ENCODE measurements at places on chromosomes 7 and 10.

DNA sequence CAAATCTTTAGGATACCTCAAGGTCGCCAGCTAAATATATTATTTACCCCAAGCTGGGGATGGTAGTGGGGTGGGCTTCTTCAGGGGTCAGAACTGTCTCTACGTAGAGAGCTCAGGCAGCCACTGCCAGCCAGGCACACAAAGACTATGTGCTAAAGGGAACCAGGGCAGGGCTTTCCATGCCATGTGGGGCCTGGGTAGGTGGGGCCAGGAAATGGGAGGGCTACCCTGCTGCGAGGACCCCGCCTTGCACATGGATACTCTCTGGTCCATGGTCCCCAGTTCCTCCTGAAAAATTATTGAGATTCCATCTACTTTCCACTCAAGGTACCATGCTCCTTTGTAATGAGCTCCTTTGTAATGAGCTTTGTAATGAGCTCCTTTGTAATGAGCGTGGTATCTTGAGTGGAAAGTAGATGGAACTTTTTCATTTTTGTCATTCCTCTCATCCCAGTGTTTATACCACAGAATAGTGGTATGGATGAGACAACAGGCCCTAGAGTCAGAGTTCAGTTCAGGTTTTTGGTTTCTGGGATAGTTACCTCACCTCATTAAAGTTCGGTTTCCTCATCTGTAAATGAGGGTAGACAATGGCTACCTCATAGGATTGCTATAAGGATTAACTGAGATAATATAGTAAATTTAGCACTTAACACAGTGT, 5.8 kb downstream of the SYNPO2L start:
- no peak for DNase-seq

DNA sequence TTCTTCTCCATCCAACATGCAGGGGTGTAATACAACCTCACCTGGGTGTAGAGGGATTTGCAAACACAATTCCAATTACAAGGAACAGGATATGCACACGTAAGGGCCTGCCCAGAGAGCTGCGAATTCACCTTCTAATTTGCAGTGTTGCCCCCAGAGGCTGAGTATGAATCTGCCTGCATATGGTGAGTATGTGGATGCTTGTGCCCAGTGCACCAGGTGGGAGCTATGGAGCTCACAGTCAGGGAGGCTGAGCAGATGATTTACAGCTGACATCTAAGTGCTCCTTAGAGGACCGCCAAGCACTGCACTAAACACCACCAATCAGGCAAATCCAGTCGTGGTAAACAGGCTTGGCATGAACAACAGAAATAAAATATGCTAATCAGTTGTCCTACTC, 132.0 kb downstream of the RELN start:
- no peak for DNase-seq

- DNase-seq = no peak
Observed at GRCh38 chr10:126052171-126052570, 155.8 kb downstream of the FANK1 start.

DNA sequence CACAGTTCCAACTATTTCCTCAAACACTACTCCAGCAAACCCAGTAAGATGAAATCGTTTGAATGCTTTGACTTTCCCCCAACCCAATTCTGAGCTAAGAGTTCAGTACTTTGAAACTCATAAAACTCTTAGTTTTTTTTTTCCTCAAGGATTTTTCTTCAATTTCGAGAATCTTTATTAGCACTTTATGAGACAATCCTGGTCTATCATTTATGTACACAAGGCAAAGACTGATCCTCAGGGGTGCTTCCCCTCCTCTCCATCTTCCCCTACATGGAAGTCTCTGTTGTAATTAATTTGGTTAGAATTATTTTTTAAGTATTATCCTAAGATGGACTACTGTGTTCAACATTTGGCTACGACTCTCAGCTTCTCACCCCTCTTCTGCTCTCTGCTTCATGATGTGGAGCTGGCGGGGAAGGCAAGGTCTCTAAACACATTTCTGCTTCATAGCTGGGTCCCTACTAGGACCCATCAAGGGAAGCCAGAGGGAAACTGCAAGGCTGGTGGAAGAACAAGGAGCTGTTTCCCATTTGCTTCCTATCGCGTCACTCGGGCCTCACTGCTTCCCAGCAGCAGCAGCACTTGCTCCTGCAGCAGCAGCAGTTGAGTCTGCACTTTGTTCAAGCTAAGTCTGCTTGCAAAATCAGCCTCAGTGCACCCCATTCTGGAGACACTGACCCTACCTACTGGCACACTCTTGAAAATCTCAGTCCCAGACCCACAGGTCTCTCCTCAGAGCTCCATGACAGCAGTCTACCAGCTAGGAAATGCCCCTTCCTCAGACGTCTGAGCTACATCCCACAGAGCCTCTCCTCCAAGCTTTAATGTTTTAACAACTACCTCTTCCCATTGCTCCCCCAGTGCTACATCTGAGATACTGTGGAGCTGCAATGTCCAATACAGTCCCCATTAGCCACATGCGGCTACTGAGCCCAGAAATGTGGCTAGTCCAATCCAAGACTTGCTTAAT, 90.0 kb downstream of the CHCHD3 start:
- no peak for DNase-seq

DNA sequence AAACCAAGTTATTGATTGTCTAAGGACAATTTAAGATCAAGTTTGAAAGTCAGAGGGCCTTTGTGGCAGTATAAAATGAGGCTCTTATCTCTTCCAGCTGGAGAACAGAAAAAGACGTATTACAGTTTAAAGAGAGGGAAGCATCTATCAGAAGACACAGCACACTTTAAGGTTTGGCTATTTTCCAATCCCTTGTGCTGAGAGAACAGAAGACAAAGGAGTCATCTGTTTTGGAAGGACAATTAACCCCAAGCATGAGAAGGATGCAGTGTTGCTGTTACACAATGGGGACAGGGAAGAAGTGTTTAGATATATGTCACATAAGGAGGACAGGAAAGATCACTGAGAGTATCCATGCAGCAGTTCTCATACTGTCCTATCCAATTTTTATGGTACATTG, 1224.2 kb upstream of the SORCS1 start:
- DNase-seq = no peak

- DNase-seq = no peak
Observed at GRCh38 chr10:110300486-110300986, 4.2 kb downstream of the SMNDC1 start.

- no peak for DNase-seq
Observed at GRCh38 chr7:17206349-17206905, 92.0 kb upstream of the AHR start.

GRCh38 chr10:13775786-13776775, 189.3 kb downstream of the PRPF18 start:
- DNase-seq = no peak

GRCh38 chr10:4108693-4109092, 323.7 kb upstream of the KLF6 start:
- DNase-seq = no peak

DNA sequence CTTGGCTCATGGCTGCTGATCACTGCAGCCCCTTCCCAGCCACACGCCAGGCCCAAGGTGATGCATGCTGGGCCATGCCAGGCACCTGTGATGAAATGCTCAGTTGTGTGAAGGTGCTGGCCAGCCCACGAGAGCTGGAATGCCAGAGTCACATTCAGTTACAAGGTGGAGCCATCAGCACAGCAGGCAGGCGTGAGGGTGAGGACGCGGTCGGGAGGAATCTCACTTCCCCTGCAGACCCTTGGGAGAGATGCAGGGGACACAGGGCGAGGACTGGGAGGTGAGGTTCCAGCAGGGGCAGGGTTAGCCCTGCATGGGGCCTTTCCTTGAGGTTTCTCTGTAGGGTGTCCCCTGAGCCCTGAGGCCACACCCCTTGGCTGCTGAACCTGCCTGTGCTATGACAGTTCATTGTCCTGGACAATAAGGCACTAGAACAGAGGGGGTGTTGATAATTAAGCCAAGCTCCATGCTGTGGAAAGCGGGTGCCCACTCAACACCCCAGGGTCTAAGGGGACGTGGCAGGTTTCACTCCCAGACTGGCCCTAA, 82.4 kb downstream of the ADARB2 start:
- DNase-seq = no peak

DNA sequence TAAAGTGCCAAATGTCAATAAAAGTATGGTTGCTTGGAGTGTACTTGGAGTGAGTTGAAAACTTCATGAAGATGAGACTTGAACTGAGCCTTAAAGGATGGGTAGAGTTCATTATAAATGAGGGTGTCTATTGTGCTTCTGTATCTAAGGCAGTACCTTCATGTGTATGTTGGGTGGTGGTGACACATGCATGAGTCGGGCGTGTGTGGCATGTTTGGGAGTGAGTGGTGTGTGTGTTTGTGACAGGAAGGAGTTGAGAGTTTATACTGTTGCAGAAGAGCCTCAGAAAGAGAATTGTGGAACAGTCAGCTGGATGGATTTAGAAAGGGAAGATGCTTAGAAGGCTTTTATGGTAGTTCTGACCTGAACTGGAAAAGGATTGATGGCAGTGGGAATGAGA, 6.0 kb upstream of the ZRANB1 start:
- no peak for DNase-seq

- no peak for DNase-seq
Observed at GRCh38 chr10:132237396-132237795, 50.6 kb downstream of the DPYSL4 start.

GRCh38 chr10:101066146-101066895, 4.5 kb downstream of the KAZALD1 start:
- DNase-seq = no peak

GRCh38 chr10:19204246-19204917, 155.8 kb downstream of the MALRD1 start:
- no peak for DNase-seq

GRCh38 chr7:135717693-135718092, 10.3 kb downstream of the SLC13A4 start:
- DNase-seq = no peak

DNA sequence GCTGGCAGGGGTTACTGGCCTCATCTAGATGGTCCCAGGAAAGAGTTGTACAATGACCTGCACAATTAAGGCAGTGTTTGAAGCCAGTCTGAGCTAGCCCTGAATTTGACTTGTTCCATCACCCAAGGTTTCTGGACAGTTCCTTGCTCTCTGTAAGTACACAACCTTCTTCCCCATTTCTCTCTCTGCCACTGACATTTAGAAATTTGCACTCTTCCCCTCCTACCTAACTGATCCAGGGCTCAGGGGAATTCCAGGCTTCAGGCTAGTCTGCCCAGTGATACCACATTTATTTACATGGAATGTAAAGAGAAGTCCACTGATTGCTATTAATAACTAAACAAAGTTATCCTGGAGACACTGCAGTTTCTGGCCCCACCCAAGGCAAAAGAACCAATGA, 139.0 kb upstream of the GPR26 start:
- DNase-seq = no peak

DNA sequence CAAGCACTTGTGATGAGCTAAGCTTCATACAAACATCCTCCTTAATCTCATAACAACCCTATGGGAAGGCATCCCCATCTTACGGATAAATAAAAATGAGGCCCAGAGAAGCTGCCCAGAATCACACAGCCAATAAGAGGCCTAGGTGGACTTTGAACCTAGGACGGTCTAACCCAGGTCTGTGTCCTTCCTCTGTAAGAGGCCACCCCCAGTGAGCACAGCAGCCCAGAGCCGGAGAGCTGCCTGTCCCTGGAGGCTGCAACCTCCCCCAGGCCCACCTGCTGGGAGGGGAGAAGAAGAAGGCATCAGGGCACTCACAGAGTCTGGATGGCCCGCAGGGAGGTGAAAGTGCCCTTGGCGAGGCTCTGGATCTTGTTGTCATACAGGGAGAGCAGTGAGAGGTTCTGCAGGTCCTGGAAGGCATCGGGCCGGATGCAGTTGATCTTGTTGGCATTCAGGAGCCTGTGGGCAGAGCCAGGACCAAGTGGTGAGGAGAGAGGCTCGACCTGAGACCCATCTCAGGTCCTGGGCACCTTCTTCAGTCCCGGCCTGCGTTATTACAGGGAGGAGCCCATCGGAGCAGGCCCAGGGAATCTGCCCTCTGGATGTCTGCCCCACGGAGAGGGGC, 129.6 kb downstream of the SLIT1 start:
- no peak for DNase-seq

DNA sequence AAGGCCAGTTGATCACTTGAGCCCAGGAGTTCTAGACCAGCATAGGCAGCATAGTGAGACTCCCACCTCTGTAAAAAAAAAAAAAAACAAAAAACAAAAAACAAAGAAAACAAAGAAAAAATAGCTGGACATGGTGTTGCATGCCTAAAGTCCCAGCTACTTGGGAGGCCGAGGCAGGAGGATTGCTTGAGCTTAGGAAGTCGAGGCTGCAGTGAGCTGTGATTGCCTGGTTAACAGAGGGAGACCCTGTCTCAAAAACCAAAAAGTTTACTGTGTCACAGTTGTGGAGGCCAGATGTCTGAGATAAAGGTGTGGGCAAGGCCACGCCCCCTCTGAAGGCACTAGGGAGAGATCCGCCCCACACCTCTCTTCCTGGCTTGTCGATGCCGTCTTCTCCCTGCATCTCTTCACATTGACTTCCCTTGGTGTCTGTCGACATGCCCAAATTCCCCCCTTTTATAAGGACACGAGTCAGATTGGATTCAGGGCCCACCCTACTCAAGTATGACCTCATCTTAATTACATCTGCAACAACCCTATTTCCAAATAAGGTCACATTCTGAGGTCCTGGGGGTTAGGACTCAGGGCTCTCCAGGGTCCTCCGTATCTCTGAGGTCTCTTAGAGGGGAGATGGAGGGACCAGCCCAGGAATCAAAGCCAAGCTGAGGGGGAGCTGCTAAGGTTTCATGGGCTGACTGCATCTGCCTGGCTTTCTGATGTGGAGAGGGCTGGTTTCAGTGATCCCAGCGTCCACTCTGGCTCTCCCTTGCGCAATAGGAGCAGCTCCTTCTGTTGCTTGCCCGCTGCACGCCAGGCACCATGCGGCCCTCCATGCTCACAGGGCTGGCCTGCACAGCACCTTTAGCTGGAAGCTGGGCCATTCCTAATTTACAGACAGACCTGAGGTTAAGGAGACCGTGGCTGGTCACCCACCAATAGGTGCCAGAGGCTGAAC, 23.1 kb downstream of the AGAP3 start:
- DNase-seq = no peak

DNA sequence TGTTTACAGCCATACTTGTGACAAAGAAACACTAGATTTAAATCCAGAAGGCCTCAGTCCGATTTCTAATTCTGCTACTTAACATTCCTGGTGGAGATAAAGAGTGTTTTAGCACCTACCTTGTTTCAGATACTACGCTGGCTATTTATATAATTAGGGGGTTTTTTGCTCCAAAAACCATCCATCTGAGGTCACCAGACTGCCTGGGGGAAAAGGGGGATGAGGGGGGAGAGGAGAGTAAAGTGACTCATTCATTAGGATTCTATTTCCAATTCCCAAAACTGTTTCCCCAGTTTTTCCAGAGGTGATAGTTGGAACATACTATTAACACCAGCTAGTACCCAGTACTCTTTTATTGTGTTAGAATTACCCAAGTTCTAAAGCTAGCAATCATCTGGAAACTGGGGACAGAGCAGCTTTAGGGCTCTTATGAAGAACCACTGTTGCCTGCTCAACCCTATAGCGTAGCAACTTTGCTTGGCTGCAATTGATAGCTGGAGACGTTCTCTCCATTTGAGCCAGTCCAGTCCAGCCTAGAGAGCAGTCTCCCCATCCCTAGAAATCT, 6.6 kb downstream of the GCC1 start:
- DNase-seq = no peak

DNA sequence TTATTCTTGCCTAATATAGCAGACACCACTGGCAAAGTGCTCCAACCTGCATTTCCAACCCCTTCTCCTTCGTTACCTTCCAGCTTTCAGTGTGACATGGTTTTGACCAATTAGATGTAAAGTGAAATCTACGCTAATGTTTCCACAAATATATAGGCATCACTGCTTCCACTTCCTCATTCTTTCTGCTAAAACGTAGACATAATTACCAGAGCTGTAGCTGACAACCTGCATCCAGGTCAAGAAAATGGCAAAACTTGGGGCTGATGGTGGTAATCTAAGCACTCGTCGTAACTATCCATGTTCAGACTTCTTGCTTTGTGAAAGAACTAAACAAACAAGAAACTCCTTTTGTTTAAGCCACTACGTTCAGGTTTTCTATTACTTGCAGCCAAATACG, 41.8 kb upstream of the COL1A2 start:
- no peak for DNase-seq

Measured in stimulated activated CD8-positive, alpha-beta memory T cell treated with anti-CD3 and anti-CD28 coated beads, Interleukin-4, amount 100 ng/mL, for 4 hours (primary cell).